Posterior vena cava (tissue), 2 donors: ENCODE measurements at places on chromosomes 6 and 20. TPM values are rescaled to one million over a fixed set of nuclear protein-coding genes. Genes with fewer than 3 reads are reported as not detected.

The TFAP2A gene
- total RNA-seq: 0.52 TPM

The C6orf120 gene
- 25.5 TPM for total RNA-seq

DNA sequence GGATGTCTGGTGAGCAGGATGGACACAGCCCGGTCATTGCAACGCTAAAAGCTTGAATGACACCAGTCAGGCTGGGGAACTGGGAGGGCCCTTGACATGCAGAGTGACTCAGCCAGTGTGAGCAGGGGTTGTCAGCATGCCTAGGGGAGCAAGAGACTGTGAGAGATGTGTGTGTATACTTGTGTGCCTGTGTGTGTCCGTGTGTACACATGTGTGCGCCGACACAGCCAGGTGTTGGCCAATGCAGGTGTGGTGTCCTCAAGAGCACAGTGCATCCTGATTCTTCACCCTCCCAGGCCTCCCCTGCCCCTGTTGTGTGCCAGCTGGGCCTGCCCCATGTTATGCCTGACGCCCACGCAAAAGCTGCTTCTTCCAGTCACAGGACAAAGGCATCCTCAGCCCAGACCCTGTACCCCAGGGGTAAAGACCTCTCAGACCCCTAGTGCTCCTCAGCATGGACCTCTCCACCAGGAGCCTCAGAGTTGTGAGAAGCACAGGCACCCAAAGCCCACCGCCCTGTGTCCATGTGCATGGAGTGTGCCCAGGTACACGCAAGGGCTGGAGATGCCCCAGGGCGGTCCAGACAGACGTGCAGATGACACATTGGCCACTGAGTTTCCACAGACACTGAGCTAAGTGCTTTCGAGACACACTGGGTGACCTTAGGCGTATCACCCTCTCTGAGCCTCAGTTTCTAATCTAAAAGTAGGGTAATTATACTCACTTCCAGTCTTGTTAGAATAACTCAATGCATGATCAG lies 16.6 kb downstream of the NRSN2 start:
- DNase-seq: no peak

GRCh38 chr6:117555882-117556498 lies 46.3 kb downstream of the GOPC start:
- no peak for DNase-seq

DNA sequence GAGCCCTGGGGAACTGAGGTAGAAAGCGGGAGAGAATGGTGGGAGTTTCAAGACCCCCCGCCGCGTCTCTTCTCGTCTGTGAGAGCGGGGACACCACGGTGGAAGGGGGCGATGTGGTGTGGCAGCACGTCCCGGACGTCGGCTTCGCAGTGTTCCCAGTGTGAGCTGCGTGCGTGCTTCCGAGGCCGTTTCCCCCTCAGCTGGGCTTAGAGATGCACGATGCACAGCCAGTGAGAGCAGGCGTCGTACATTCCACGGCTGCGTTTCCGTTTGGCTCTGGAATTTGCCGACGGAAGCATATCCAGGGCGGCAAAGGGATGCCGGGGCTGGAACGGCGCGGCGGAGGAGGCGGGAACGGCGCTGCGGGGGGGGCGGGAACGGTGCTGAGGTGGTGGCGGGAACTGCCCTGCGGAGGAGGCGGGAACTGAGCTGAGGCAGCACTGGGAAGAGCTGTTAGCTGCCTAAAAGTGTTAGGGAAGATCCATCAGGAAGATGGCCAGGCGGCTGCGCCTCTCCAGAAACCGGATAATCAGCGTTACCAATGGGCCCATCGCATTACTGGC lies 37.7 kb downstream of the KIF25 start:
- DNase-seq: peak; percentile 87
